Hematopoietic multipotent progenitor cell (in vitro differentiated cells): ENCODE measurements at places on chromosomes 2 and 18. TPM values are rescaled to one million over a fixed set of nuclear protein-coding genes. Genes with fewer than 3 reads are reported as not detected.

The ANKRD30B gene
- total RNA-seq: not detected

The VWA3B gene
- total RNA-seq: under 0.01 TPM

The CABYR gene
- not detected for total RNA-seq

The FBLN7 gene
- total RNA-seq: under 0.01 TPM

The ASAP2 gene
- total RNA-seq: 4.3 TPM

The UGT1A4 gene
- not detected for total RNA-seq

The RMC1 gene
- 26.4 TPM for total RNA-seq

GRCh38 chr18:64276311-64277090 lies 127.6 kb upstream of the LINC00305 start:
- peak; percentile 66 for DNase-seq
